ENCODE measurements at places on chromosomes 1 and 21.

DNA sequence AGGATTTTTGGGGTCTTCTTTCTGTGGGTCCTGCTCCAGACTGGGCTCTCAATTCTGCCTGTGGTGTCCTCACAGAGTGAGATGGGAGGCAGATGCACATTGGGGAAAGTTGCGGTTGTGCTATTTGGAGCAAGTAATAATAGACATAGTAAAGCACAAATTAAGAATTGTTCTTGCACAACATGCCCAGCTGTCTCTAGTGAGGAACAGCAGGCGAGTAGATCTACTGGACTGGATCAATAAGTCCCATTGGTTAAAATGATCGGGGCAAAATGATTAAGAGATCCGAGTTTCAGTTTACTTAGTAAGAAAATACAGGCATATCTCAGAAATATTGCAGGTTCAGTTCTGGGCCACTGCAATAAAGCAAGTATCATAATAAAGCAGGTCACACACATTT, 448.3 kb upstream of the PROX1 start:
- no peak for DNase-seq

- DNase-seq = no peak
These were observed 29.9 kb downstream of the ACTN2 start for GRCh38 chr1:236716160-236716559.

DNA sequence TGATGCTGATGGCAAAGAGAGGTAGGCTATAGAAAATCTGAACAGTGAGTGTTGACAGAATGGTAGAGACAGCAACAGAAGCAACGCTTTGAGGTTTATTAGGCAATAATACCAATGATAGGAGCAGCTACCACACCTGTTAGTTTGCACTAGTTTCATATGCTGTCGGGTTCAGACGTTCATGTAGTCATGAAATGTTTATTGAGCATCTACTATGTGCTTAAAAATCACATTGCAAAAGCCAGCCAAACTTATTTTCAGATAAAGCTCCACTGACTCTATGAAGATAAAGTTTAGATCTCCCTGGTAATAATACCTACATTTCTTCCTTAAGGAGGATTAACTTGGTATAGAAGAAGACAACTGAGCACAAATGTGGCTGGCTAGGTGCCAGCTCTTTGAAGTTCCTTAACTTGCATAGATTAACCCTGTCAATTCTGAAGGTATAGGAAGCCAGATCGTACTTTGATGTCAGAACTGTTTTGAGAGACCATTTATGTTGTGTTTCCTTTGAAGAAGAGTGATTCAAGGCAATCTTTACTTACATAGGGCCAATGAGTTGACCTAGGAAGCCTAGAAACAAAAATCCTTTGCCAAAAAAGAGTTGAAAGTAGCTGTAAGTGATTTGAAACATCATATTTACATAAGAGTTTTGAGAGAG, 71.5 kb downstream of the DISP1 start:
- no peak for DNase-seq

- no peak for DNase-seq
These were observed 78.6 kb downstream of the COLGALT2 start for GRCh38 chr1:183958958-183959357.

- DNase-seq = no peak
These were observed 391.9 kb downstream of the GPATCH2 start for GRCh38 chr1:217238945-217239344.

DNA sequence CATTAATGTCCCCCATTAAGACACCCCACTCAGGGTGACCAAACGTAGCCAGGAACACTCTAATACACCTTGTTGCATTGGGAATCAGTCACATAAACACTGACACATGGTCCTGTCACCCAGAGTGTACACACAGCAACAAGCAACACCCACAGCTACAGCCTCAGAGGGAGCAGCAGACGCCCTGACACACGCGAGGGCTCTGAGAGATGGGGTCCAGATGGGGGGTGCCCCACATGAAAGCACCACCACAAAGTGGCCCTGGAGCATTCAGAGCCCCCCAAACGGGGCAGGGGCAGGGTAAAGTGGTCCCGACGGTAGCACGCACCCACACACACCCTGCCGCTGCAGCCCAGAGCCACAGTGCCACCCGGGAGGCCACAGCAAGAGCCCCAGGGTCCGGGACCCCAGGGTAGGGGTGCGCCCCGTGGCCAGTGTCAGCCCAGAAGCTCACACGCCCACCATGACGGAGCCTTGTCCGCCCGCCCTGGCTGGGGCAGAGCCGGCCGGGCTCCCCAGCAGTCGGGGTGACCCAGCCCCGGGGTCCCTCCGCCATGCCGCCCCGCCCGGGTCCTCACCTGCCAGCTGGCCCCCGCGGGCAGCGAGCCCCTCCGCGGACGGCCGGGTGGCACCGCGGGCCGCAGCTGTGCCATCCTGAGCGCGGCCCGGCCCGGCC, 47.3 kb downstream of the RAP1GAP start:
- DNase-seq = no peak

GRCh38 chr1:235960809-235961208, 94.1 kb upstream of the LYST start:
- no peak for DNase-seq

- no peak for DNase-seq
These were observed 261.9 kb upstream of the DEPDC1 start for GRCh38 chr1:68758666-68759209.

DNA sequence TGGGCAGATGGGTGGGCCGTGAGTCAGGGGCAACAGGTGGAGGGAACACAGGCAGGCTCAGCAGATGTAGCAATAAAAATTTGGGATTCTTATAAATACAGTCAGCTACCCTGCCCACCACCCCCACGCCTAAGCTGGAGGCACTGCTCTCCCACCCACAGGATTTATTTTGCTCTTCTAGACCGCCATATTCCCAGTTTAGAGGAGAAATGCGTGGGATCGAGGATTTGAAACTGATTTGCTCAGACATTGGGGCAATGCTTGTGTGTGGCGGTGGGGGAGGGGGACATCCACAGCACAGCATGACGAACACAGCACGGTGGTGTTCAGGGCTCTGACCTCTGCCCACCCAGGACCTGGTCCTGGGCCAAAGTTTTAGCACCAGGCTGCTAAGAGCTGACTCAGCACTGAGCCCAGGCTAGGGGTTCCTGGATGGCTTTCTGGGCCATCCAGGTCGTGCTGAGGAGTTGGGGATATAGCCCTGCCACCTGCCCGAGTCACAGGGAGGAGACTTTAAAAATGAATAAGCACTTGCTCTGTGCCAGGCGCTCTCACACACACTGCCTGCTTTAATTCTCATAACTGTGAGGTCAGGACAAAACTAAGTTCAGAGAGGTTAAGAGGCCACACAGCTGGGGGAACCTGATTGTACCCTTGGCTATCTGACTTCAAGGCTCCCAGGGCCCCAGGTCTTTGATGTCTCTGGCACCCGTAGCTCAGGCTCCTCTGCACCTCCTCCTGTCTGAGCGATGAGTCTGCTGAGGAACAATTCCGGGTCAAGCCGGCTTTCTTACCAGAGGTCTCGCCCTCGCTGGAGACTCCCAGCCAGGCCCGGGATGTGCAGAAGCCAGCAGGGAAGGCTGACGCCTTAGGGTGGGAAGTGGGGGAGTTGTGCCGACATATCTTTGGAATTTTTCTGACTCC, 29.4 kb upstream of the CSF1 start:
- no peak for DNase-seq

DNA sequence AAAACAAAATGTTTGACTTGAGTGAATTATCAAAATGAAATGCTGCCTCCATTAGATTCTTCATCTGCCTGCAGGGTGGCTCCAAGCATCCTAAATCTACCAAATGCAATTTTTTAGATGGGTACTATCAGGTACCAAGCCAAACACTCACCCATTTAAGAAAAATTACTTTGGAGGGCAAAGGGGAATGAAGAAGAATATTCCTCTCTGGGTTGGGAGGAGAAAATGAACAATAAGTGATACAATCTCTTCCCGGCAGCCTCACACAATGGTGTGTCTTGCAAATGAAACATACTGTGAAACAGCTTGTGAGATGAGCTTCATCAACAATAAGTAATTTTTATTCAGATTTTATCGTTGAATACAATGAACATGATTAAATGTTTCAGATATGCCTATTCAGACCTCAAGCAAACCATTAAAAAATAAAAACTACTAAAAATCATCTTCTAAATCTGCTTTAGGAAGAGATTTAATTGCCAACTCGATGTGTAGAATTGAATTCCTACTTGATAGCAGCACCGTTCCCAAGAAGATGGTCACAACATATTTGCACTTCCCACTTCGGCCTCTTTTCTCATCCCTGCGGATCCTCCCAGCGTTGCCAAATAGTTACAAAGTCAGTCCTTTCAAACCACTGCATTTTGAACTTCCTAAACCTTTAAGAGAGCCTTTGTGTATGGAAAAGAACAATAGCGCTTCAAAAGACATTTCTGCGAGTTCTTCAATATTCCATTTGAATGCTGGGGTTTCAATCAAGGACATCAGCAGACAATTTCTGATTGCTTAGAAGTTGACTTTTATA, 2.7 kb downstream of the DAB1 start:
- DNase-seq = no peak

DNA sequence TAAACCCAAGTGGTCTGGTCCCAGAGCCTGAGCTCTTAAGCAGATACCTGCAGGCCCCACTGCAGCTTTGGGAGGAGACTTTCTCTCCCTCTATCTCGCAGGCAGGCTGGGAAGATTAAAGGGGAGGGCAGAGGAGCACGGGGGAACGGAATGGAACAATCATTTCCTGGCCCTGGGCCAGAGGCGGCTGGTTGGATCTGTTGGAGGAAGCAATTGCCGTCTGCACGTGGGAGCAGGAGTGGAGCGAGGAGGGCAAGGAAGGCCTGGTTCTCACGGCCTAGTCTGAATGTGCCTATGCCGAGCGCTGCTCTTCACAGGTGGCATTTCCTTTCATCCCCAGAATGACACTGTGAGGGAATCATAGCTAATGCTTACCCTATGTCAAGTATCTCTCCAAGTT, 23.7 kb downstream of the NKAIN1 start:
- DNase-seq = no peak

DNA sequence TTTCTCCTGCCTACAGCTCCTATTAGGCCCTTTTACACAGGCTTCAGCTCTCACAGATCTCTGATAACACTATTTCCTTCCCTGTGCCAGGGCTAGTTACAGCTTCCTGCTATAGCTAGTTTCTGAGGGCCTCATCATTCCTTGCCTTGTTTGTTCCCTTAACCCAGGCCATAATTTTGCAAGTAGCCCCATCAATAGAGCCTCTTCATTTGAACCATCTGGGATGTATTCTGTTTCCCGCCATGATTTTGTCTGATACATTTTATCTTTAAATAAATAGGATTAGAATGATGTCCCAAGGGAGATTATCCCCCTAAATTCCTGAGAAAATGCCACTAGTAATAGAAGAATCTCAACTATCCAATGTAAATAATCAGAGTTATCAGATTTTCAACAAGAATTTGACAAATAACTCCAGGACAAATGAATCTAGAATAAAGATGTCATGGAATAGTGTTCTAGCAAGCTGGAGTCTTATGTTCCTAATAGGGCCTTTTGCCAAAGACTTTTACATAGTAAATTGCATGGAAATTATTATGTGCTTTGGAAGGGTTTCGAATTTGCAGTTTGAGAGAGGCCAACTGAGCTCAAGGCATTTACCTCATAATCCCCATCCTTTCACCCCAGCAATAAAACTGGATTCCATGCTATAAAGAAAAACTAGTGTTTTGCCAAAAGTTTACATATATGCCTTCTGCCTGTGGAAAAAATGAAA, 16.1 kb downstream of the IFT25 start:
- DNase-seq = no peak

DNA sequence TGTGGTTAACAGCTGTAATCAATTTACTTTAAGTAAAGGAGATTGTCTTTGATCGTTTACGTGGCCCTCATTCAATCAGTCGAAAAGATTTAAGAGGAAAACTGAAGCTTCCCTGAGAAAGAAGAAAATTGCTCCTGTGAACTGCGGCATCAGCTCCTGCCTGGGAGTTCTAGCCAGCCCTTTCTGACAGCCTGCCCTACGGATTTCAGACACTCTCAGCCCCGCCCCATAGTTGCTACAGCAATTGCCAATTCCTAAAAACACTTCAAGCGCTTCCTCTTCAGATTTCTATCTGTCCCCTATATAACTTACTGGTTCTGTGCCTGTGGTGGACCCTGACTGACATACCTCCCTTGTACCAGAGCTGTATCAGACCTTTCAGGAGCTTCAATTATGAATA, 277.6 kb downstream of the DSCAM start:
- no peak for DNase-seq

DNA sequence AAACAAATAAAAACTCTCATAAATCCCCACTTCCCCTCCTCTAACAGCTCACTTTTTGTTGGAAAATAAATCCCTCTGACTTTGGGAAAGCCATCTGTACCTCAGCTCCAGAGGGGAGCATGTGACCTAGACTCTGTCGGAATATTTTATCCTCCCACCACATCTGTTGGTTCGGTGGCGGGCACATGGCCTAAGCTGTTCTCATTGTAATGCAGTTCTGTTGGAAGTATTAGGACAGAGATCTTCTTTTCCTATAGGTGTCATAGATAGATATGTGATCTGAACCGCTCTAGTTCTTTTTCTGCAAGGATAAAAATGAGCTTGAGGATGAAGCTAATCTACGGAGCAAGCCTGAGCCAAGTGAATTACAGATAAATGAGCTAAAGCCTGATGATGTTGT, 50.5 kb upstream of the EPS8L3 start:
- DNase-seq = no peak

DNA sequence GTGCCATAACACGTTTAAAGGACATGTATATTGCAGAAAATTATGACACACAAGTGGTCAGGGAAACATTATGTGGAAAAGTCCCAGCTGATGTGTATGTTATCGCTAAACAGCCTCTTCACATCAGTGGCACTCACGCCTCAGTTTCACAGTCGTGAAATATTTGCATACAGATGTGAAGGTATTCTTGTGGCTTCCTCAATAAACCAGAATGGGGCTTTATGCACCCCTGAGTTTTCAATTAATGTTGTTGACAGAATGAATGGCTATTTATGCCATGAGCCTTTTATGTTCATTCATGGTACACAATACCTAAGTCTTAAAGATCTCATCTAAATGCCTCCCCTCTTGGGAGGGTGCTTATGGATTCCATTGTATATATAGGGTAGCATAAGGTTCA, 202.1 kb upstream of the ADGRL2 start:
- no peak for DNase-seq

GRCh38 chr1:6342056-6342455, 51.5 kb downstream of the ACOT7 start:
- no peak for DNase-seq

- DNase-seq = no peak
These were observed 69.7 kb downstream of the NOS1AP start for GRCh38 chr1:162139211-162139610.

DNA sequence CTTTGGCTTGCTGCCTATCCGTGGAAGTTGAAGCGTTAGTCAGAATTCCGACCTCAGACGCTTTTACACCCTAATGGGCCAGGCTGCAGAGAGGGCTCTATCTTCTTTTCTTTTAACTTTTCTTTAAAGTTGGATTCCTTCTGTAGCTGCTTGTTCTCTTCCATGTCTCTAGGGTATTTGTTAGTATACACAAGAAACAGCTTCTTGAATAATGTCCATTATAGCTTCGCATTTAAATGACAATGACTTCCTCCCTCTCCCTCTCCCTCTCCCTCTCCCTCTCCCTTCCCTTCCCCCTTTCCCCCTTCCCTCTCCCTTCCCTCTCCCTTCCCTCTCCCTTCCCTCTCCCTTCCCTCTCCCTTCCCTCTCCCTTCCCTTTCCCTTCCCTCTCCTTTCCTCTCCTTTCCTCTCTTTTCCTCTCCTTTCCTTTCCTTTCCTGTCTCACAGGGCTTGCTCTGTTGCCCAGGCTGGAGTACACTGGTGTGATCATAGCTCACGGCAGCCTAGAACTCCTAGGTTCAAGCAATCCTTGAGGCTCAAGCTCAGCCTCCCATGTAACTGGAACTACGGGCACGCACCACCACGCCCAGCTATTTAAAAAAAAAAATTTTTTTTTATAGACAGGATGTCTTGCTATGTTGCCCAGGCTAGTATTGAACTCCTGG, 33.0 kb downstream of the RIPPLY3 start:
- DNase-seq = no peak

GRCh38 chr1:167369933-167370332, 148.4 kb downstream of the CD247 start:
- no peak for DNase-seq
